ENCODE measurements at places on chromosomes 2 and 18.

DNA sequence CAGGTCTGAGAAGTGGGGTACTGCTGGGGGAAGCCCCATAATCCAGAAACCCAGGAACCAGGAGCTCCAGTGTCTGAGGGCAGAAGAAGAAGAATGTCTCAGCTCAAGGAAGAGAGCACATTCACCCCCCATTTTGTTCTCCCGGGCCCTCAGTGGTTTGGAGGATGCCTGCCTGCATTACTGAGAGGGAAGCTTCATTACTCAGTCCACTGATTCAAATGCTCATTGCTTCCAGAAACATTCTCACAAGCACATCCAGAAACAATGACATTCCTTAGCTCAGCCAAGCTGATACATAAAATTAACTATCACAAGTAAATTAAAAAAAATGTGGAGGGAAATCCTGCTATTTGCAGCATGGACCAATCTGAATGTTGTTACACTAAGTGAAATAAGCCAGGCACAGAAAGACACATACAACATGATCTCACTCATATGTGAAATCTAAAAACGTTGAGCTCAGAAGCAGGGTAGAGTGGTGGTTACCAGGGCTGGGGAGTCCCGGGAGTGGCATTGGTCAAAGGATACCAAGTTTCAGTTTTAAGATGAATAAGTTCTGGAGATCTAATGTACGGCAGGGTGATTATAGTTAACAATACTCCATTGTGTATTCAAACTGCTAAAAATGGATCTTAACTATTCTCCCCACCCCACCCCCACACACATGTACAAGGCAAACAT is 459.3 kb downstream of the GALR1 start:
- no peak for DNase-seq

GRCh38 chr2:102116630-102117471 is 25.7 kb upstream of the IL1R1 start:
- no peak for DNase-seq

- DNase-seq: no peak
Observed at GRCh38 chr2:239940861-239941570, 84.1 kb downstream of the NDUFA10 start.

- DNase-seq: no peak
Observed at GRCh38 chr18:820591-821165, 8.6 kb upstream of the YES1 start.

DNA sequence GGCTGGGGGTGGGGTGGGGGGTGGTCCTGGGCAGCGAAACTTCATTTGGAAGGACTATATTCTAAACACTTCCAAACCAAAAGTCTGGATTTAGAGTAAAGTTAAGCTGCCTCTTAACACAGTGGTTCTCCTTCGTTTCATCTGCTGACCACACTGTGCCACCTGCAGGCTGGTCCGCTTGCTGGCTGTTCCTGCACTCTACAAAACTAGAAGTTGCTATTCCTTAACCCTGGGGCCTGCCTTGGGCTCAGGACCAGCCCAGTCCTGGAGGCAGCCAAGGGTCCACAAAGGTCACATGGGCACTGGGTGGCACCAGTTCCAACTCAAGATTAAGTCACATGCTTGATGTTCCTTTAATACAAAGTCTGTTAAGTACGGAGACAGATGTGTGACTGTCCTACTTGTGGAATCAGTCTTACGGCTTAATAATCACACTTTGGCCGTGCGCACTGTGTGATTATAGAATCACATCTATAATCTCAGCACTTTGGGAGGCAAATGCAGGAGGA is 195.4 kb downstream of the FAM210A start:
- no peak for DNase-seq

DNA sequence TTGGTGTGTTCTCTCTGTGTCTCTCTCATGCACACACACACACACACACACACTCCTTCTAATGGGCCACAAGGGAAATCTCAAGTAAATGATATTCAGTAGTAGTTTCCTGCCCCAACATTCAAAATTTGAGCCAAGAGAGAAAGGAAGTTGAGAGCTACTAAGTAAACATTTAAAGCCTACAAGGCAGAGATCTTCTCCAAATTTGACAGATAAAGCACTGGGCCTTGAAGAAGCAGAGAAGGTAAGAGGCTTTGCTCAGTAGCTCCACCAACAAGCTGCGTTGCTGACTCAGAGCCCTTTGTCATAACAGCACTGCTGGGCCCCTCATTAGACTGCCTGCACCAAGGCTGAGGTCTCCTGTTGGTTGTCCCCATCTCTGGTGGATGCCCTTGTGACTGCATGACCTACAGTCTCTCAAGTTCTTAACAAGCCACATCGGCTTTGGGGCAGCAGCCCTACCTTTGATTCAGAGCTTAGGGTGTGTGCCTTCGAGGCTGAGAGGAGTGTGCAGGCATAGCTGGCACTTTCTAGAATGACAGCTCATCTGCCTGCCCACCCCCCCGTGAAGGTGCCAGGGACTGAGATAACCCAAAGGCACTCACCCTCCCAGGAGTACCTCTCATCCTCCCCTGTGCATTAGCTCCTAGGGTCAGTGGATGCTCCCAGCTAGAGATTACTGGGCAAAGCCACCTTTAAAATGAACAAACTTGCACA is 32.3 kb upstream of the NEB start:
- no peak for DNase-seq

DNA sequence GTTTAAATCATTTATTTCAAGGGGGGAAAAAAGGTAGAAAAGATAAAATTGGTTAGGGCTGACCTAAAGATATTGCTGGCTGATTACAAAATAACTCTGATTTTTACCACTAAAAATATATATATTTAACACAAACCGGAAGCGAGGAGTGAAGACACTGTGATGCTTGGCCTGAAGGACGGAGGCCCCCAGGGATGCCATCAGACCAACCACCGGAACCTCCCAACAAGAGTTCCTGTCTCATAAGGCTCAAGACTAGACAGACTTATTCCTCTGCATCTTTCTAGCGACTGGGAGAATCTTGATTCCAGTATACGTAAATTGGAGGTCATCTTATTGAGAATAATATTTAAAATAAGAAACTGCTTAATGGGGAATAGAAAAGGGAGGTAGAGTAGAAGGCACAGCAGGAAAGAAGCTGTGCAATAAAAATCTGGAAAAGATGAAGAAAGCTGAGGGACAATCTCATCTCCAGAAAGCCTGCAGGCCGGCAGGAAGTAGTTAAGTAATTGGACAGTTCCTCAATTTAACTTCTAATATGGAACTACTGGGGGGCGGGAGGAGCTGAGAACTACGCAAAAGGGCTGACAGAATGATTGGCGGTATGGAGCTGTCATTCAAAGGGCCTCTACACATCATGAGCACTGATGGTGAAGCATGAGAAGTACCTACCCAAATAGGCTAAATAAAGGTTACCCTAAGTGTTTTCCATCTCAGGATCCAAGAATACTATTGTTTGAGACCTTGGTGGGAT is 91.1 kb downstream of the DTNB start:
- no peak for DNase-seq

DNA sequence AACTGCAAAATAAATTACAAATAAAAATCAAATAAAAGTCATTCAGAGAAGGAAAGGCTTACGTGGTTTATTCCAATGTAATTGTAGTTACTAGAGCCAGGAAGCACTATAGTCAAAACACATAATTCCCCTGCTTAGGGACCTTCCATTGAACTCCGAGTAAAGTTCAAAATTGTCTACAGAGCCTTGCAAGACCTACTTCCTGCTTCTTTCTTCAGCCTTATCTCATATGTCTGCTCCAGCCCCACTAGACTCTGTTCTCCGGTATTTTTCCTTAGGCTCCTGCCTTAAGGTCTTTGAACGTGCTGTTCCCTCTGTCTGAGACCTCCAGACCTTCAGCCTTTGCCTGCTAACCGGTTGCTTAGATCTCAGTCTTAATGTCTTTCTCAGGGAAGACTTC is 104.3 kb downstream of the ARL6IP6 start:
- no peak for DNase-seq
